ENCODE measurements at places on chromosomes 12 and 14.

DNA sequence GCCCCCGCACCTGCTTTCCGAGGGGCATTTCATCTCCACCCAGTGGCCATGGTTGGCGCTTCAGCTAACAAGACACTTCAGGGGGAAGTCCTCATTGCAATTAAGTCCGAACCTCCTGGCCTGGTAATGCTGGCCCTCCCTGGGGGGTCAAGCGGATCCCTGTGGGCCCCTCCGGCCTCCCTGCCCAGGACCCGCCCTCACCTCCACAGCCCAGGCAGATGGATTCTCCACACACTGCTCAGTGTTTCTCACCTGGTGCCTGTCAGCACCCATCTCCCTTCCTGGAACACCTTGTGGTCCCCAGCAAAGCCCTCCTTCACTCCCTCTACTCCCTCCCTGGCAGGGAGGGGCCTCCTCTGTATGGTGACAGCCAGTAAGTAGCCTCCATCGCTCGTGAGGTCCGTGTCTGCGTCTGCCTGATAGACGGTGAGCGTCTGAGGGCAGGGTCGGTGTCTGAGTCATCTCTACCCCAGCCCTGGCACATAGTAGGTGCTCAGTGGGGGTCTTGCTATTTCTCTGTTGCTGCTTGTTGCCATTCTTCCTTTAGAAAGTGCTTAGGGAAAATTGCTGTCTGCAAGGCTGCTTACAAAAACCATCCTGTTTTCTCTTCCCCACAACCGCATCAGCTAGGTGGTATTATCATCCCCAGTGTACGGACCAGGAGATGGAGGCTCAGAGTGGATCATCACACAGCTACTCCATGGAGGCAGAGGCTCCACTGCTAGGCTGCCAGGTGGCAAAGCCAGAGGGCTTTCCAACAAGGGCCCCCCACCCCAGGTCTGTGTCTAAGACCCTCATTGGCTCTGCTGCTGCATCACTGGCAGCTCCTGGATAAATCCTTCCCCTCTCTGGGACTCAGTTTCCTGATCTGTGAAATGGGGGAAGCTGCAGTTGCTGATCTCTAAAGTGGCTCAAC, 39.7 kb upstream of the EML1 start:
- DNase-seq, result no peak

DNA sequence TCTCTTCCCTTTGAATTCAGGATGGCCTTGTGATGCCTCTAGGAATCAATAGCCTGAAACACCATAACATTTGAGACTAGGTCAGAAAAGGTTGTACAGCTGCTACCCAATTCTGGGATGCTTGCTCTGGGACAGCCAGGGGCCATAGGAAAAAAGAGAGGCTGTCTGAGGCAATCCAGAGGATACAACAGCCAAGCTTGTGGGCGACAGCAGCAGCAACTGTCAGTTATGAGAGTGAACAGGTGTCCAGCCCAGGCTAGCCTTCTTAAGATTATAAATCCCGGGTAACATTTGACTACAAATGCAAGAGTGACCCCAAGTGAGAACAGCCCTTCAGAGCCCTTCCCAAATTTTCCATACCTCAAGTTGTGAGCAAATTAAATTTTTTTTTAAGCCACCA, 11.1 kb downstream of the DCN start:
- DNase-seq, result no peak

DNA sequence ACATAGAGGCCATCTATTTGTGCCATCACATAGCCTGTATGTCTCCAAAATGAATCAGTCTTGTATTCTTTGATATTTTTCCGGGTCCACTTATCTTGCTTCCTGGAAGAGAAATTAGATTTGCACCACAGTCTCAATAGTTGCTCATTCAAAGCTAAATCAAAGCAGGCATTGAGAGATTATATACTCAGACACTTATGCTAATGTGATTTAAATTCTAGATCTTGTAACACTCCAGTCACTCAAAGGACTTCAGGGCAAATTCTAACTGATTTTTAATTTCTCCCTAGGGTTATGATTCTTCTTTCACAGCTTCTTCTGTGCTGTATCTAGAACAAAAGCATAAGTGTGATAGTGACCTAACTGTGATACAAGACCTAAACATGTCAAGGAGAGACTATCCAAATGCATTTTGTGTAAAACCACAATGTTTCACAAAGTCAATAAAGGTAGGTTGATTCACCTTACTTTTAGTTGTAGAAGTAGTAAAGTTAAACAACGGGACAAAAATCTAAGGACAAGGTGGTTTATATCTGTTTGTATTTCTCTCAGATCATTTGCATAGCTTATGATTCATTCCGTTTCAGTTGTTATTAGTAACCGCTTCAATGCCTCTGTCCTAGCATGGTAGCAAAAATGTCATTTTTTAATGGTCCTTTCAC, 26.8 kb downstream of the PLBD1 start:
- no peak for DNase-seq

- DNase-seq, result no peak
Observed at GRCh38 chr12:25818596-25819390, 139.7 kb upstream of the RASSF8 start.

GRCh38 chr12:93776581-93777018, 99.4 kb downstream of the CRADD start:
- DNase-seq, result no peak

- no peak for DNase-seq
Observed at GRCh38 chr14:103773521-103773920, 57.9 kb downstream of the ZFYVE21 start.

DNA sequence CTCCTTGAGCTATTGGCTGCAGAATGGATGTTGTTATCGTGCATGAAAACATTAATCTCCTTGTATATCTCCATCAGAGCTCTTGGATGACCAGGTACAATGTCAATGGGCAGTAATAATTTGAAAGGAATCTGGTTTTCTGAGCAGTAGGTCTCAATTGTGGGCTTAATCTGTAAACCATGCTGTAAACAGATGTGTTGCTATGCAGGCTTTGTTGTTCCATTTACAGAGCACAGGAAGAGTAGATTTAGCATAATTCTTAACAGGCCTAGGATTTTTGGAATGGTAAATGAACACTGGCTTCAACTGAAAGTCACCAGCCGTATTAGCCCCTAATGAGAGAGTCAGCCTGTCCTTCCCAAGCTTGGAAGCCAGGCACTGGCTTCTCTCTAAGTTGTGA, 50.4 kb downstream of the ATG14 start:
- DNase-seq, result no peak

- no peak for DNase-seq
Observed at GRCh38 chr12:13250416-13250815, 53.9 kb downstream of the EMP1 start.

GRCh38 chr12:113647048-113647447, 175.4 kb upstream of the LHX5 start:
- no peak for DNase-seq

- no peak for DNase-seq
Observed at GRCh38 chr14:79836577-79836976, 374.7 kb downstream of the DIO2 start.

GRCh38 chr14:69848903-69849391, 30.3 kb upstream of the SMOC1 start:
- DNase-seq, result no peak

- DNase-seq, result no peak
Observed at GRCh38 chr12:131128556-131128955, 174.8 kb downstream of the ADGRD1 start.

DNA sequence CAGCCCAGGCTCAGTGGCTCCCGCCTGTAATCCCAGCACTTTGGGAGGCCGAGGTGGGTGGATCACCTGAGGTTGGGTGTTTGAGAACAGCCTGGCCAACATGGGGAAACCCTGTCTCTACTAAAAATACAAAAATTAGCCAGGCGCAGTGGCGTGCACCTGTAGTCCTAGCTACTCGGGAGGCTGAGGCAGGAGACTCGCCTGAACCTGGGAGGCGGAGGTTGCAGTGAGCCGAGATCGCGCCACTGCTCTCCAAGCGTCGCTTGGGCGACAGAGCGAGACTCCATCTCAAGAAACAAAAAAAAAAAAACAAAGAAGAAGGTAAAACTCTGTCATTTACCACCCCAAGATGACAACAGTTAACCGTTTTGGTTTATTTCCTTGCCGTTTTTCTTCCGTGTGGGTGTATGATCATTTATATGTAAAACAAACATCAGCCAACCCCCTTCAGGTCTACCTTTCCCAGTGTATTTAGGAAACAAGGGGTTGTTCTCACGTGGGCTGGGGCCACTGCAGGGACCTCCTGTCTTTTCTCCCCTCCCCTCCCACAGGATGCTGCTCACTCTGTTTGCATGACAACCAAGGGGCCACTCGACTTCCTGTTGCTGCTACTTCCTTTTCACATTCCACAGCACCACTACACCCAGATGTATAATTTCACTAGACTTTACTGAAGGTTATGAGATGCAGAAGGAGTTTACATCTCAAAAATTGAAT, 13.6 kb downstream of the TTC9 start:
- peak; percentile 51 for DNase-seq

- DNase-seq, result no peak
Observed at GRCh38 chr14:99412117-99413061, 68.3 kb downstream of the SETD3 start.

DNA sequence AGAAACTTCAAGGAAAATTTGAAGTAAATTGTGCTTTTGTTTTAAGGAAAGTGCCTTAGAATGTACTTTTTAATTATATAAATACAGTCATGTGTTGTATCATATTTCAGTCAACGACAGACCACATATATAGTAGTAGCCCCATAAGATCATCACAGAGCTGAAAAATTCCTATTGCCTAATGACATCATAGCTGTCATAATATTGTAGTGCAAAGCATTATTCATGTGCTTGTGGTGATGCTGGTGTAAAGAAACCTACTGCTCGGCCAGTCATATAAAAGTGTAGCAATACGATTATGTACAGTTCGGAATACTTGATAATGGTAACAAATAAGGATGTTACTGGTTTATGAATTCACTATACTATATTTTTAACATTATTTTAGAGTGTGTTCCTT, 198.9 kb upstream of the SLC16A7 start:
- DNase-seq, result no peak
